ENCODE measurements at places on chromosomes 13 and 19.

- no peaks in the 10 kb centered on the region for H3K4me1 ChIP-seq
- no peaks in the 10 kb centered on the region for H3K27me3 ChIP-seq
- no peak overlapping the region for H3K4me3 ChIP-seq
Observed at GRCh38 chr13:54445865-54446264, 1417.3 kb downstream of the OLFM4 start.

DNA sequence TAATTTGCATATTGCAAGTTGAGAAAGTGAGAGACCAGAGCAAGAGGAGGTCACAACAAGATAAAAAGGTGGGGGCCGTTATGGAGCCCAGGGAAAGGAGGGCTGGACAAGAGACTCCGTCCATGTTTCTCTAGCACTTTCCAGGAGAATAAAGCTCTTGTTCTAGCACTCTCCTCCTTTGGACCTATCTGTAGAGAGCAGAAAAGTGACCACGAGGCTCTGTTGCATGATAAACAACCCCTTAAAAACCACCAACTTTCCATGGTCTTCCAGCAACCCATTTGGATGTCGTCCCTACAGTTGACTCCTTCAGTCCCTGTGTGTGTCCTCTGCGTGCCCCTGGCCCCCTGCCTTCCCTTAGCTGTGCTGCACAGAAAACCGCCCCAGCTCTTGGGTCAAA is 4.1 kb upstream of the ARL11 start:
- no peak for DNase-seq
- H3K27me3 ChIP-seq = no peaks in the 10 kb centered on the region
- no peak overlapping the region for H3K27ac ChIP-seq

DNA sequence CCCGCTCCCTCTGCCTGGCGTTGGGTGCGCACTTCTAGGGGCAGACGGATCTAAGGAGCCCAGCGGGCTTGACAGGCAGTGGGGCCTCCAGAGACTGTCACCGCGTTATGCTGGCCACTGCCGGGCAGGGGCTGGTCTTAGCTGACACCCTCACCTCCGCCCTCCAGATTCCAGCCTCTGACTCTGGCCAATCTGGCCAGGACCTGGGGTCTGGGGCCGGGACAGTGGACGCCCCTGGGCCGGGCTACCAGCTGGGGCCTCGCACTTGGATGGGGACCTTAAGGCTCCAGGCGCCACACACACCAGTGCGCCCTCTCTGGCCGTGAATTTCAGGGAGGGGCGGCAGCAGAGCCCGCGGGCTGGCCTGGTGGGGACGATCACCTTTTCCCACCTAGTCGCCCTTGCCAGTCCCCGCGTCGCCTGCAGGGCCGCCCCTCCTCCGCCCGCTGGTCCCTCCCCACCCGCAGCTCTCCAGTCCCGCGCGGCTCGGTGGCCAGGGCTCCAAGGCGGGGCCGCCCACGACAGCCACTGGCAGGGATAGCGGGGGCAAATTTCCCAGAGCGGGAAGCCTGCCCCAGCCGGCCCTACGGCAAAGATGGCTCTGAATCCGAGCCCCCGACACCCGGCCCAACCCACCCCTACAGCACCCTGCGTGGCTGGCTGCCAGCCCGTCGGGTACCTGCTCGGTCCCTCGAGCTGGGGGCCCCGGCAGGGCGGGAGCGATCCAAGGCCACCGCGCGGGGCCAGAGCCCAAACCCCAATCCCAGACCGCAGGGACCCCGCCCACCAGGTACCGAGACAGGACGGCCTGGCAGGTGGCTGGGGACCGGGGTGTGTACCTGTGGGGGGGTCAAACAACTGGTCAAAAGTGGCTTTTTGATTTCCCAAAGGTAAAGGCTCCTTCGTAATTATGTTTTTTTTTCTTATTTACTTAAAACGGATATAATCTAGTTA is 6.1 kb upstream of the ZNF98 start:
- H3K27ac ChIP-seq = no peak overlapping the region
- no peak for DNase-seq
- no peak overlapping the region for H3K4me3 ChIP-seq
- H3K36me3 ChIP-seq = no peaks in the 10 kb centered on the region

DNA sequence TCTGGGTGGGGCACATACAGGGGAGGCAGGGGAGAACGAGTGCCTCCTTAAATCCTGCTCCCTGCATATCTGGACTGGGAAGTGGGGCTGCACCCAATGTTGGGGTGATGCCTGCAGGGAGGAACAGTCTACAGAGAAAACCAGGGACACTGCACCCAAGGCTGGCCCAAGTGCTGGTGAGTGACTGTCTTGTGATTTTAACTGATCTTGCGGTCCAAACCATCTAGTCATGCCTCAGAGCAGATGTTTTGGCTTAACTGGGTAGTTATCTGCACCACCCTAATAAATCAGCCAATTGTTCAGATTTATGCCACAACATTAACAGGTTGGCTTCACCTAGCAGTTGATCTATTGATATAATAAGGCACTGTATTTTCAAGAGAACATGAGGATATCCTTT is 219.2 kb upstream of the IRS2 start:
- H3K36me3 ChIP-seq = no peaks in the 10 kb centered on the region
- no peak overlapping the region for H3K27ac ChIP-seq
- no peak overlapping the region for H3K4me3 ChIP-seq
- no peaks in the 10 kb centered on the region for H3K4me1 ChIP-seq
- no peaks in the 10 kb centered on the region for H3K27me3 ChIP-seq
- DNase-seq = no peak

DNA sequence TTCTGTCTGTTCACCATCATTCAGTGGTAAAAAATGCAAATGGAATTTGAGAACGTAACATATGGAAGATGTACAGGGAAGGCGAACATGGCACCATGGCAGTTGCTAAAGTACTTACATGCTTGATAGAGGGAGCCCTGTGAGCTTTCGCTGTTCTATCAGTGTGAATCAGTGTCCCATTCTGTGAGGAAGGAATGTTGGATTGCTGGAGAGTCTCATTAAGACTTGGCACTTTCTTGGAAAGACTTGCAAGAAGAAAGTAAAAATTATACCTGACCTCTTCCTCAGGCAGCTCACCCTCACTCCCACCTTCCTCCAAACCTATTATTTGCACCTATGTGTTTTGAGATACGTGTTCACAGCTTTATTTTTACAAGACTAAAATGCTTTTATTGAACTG is 43.5 kb downstream of the FREM2 start:
- H3K4me3 ChIP-seq = no peak overlapping the region
- no peak for DNase-seq
- H3K27ac ChIP-seq = no peak overlapping the region
- no peaks in the 10 kb centered on the region for H3K27me3 ChIP-seq

DNA sequence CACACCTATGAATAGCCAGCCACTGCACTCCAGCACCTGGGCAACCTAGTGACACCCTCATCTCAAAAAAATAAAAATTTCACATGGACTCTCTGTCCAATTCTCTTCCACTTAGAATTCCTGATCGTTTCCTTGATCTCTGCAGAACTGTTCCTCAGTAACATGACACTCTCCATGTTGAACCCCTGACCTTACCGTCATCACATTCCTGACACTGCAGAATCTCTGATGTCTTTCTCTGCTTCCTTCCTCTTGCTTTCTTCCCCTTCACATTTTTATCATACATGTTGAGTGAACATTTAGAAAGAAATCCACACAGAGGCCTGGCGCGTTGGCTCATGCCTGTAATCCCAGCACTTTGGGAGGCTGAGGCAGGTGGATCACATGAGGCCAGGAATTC is 15.0 kb downstream of the ZNF114 start:
- peaks cover 10% of the 10 kb centered on the region for H3K27me3 ChIP-seq
- DNase-seq = no peak
- no peak overlapping the region for H3K27ac ChIP-seq
- peaks cover 12% of the 10 kb centered on the region for H3K36me3 ChIP-seq
- no peak overlapping the region for H3K4me3 ChIP-seq

GRCh38 chr13:24085662-24086061 is 74.9 kb upstream of the SPATA13 start:
- no peaks in the 10 kb centered on the region for H3K36me3 ChIP-seq
- H3K27ac ChIP-seq = no peak overlapping the region
- no peaks in the 10 kb centered on the region for H3K27me3 ChIP-seq

- H3K27ac ChIP-seq = peak overlapping the region; percentile 81
- H3K36me3 ChIP-seq = peaks cover 34% of the 10 kb centered on the region
- no peak for DNase-seq
- peaks cover 14% of the 10 kb centered on the region for H3K4me1 ChIP-seq
- no peaks in the 10 kb centered on the region for H3K27me3 ChIP-seq
- H3K4me3 ChIP-seq = no peak overlapping the region
Observed at GRCh38 chr19:39825531-39826076, 8.4 kb downstream of the DYRK1B start.

Data from tibial artery (tissue), 4 donors.